Activated T-helper 17 cell treated with anti-CD3 and anti-CD28 coated beads, Interleukin-2, amount 50 U/mL, for 72 hours (primary cell): ENCODE measurements at places on chromosomes 12 and 14.
A peak's percentile ranks its signal among the peaks of the same experiment; 100 is the strongest.

GRCh38 chr14:24194873-24195185 is 412 bp downstream of the TM9SF1 start:
- no peak for ATAC-seq

DNA sequence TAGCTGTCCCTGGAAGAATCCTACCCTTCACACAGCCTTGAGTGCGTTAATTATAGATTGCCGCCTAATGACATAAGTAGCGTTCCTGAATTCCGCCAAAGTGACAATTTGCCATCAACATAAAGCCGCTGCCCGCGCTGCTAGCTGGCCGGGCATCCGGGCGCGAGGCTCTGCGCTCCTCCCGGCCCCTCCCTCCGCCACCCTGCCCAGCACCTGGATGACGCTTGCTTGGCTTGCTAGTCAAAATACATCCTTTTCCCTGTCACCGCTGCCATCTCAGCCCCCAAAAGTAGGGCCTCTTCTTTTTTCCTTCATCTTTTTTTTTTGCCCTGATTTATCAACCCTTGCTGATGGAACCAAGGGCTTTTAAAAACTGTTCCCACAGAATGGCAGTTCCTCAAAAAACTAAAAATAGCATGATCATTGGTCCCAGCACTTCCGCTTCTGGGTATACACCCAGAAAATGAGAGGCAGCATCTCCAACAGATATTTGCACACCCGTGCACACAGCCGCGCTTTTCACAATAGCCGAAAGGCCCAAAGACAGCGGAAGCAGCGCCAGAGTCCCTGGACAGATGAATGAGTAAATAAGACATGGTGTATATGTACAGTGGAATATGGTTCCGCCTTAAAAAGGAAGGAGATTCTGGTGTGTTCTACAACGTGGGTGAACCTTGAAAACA is 235.2 kb downstream of the BCL11B start:
- ATAC-seq: no peak

GRCh38 chr12:55707841-55708694 is at the start of gene ITGA7:
Gene ITGA7, minus strand, starts transcription at chr12:55707904. Its CDS starts 222 bp downstream, at chr12:55707682.
- peak; percentile 93 for ATAC-seq

GRCh38 chr14:91330856-91331255 is 86.4 kb upstream of the GPR68 start:
- ATAC-seq: peak; percentile 52

- ATAC-seq: no peak
Measured at GRCh38 chr12:132366341-132366861, 37.0 kb upstream of the GALNT9 start.

DNA sequence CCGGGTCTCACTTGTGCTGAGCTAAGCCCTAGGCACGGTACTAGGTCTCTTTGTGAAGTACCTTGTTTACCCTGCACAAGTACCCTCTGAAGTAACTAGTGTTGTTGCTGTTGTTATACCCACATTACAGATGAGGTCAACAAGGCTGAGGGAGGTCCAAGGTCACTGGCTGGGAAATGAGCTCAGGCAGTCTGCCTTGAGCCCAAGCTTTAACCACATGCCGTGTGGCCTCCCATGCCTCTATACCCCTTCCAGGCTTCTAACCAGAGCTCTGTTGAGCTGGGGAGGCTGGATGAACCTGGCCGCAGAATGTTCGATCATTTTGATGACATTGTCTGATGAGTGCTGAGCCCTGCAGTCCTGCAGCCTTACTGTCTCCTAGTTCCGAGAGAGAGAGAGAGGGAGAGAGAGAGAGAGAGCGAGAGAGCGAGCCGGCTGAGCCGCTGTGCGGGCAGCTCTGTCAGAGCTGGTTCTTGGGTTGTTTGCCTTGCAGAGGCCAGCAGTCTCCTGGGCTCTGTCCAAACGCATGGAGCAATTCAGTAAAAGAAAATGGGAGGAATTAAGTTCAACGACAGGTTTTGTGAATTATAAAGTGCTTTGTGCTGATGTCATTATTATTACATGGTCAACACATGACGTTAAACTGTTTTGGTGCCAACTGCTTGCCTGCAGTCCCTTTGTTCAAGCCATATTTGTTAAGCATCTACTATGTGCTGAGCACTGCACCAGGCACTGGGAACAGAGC is 13.1 kb downstream of the JDP2 start:
- no peak for ATAC-seq

- no peak for ATAC-seq
Measured at GRCh38 chr12:129530517-129530916, 373.3 kb downstream of the TMEM132D start.

GRCh38 chr12:70885956-70886355 is 34.6 kb downstream of the PTPRR start:
- ATAC-seq: no peak

DNA sequence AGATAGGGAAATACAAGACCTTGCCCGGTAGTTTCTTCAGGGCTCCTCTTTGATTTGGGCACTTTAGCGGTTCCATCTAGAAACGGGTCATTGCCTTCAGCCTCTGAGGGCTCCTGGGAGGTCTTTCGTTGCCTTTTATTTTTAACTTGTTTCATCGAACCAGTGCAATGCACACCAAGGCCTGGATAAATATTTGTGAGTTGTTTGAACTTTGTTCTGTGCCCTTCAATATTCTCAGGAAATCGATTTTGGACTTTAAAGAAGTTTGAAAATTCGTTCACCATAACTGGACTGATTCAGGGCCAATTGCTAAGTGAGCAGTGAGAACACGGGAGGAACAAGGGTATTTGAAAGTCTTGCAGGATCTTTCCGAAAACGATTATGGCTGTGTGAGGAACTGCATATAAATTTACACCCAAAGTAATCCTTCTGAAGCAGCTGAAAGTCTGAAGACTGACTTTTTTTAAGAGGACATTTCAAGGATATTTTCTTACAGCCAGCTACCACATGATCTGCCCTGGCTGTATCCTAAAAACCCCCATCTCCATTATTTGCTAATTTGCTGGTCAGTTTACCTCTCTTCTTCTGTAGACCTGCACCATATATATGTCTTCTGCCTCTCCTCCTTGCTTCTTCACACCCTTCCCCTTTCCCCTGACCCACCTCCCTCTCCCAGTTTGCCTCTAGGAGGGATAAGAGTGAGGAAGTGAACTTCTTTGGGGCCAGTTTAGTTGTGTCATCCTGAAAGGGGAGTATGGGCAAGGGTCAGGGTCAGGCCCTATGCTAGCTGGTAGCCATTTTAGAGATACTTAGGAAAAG is 8.0 kb downstream of the DUSP6 start:
- no peak for ATAC-seq

- ATAC-seq: no peak
Measured at GRCh38 chr12:14148489-14149270, 167.3 kb upstream of the GRIN2B start.

GRCh38 chr14:93799989-93800921 is 12.0 kb upstream of the PRIMA1 start:
- ATAC-seq: no peak

GRCh38 chr14:103684871-103685270 is 30.4 kb downstream of the XRCC3 start:
- no peak for ATAC-seq

- peak; percentile 57 for ATAC-seq
Measured at GRCh38 chr14:95683793-95684192, 2.4 kb upstream of the TCL1B start.

GRCh38 chr14:95310635-95311380 is 8.9 kb downstream of the CLMN start:
- no peak for ATAC-seq

DNA sequence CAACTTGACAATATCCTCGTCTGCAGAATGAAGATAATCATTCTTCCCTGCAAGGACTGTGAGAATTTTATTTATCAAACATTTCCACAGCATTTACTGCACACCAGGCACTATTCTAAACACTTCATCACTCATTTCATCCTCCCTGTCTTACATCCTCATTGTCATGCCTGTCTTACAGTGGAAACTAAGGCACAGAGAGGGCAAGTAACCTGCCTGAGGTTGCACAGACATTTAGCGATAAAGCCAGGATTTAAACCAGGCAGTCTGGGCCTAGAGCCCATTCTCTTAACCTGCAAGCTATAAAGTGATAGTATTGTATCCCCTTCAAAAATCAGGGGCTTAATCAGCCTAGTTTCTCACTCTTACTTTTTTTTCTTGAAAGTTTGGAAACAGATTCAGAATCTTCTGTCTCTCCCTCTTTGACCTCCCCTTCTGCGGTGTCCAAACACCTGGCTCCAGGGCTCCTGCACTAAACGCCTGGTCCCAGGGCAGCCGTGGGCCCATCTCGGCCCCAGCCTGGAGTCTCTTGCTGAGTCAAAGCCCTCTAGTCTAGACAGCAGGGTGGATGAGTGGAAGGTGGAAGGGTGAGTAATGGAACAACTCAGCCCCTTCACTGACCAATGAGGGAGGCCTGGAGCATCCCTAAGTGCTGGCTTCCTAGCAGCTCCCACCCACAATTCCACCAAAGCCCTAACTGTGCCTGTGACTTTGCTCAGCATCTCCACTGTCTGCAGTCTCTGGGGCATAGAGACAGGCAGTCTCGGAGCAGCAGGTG is 12.5 kb downstream of the ISM2 start:
- no peak for ATAC-seq

DNA sequence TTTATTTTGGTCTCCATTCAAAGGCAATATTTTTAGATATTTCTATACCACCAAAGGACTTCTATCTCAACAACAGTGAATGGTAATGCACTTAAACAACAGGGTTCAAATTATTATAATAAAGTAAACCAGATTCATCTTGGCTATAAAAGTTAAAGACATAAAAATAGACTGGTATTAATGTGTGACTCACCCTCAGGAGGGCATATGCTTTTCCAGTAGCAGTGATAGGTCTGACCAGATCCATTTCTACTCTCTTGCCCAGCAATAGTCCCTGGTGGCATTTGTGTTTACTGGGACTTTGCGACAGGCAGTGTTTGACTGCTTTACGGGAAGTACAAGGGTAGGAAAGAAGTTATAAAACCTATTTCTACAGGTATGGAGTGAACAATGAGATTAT is 353.2 kb upstream of the ATP2B1 start:
- no peak for ATAC-seq

DNA sequence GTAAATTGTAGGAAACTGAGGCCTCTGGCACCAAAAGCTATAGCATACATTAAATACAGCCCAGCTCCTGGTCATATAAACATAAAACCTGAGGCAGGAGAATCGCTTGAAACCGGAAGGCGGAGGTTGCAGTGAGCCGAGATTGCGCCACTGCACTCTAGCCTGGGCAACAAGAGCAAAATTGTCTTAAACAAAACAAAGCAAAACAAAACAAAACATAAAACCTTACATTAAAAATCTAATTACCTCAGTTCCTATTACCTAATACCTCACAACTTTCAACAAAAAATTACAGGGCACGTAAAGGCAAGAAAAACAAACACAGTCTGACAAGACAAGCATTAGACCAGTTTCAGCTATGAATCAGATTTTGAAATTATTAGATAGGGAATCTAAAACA is 36.7 kb downstream of the TMEM116 start:
- ATAC-seq: no peak

DNA sequence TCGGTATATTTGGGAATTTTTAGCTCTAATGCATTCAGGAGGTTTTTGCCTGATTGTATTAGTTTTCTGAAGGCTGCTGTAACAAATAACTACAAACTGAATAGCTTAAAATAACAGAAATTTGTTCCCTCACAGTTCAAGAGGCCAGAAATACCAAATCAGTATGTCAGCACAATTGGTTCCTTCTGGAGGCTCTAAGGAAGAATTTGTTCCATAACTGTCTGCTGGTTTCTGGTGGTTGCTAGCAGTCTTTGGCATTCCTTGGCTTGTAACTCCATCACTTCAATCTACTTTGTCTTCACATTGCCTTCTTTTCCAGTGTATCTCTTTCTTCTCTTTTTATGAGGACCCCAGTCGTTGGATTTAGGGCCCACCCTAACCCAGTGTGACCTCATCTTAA is 21.3 kb downstream of the TMTC3 start:
- no peak for ATAC-seq

- no peak for ATAC-seq
Measured at GRCh38 chr12:117042862-117043261, 56.4 kb downstream of the TESC start.

DNA sequence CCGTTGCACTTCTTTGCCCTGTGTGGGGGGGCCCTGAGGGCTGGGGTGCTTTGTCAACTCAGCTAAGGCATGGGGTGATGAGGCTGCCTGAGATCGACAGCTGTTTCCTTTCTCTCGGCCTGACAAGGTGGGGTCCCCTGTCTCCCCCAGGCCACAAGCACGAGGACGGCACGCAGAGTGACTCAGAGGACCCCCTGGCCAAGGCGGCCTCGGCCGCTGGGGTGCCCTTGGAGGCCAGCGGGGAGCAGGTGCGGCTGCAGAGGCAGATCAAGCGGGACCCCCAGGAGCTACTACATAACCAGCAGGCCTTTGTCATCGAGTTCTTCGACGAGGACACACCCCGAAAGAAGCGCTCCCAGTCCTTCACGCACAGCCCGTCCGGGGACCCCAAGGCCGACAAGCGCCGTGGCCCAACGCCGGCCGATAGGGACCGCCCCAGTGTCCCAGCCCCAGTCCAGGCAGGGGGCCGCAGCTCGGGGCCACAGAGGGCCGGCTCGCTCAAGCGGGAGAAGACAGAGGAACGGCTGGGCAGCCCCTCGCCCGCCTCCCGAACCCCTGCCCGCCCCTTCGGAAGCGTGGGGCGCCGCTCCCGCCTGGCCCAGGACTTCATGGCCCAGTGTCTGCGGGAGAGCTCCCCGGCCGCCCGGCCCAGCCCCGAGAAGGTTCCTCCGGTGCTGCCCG is 18.8 kb downstream of the CEP170B start:
- no peak for ATAC-seq

- no peak for ATAC-seq
Measured at GRCh38 chr14:44989497-44990440, 27.8 kb downstream of the TOGARAM1 start.

DNA sequence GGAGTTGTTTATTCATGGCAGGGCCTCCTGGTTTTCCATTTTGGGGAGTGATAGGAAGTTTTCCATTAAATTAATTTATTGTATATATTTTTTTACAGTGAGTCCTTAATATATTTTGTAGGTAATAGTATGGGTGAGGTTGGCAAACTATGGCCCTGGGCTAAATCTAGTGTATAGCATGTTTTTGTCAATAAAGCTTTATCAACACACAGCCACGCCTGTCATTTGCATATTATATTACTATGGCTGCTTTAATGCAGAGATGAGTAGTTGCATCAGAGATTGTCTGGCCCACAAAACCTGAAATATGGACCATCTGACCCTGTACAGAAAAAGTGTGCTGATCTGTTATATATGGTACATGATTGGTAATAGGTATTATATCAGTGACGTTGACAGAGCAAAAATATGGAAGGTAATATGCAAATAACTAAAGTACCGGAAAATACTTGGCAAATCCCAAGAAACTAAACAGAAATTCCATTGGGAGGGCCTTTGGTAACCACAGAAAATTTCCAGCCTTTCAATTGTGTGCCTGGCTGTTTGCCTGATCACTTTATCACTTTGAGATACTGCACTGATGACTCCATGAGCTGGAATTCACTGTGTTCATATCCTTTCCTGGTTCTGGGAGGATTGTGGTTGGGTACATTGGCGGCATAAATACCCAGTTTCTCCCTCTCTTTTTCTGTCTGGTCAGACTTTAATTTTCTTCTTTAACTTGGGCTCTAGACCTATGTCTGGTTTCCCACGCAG is 61.7 kb upstream of the RFLNA start:
- ATAC-seq: no peak

- ATAC-seq: no peak
Measured at GRCh38 chr12:13135371-13136178, 32.1 kb upstream of the GSG1 start.
